ENCODE measurements at places on chromosomes 5 and 9. TPM values are rescaled to one million over a fixed set of nuclear protein-coding genes. Genes with fewer than 3 reads are reported as not detected.

DNA sequence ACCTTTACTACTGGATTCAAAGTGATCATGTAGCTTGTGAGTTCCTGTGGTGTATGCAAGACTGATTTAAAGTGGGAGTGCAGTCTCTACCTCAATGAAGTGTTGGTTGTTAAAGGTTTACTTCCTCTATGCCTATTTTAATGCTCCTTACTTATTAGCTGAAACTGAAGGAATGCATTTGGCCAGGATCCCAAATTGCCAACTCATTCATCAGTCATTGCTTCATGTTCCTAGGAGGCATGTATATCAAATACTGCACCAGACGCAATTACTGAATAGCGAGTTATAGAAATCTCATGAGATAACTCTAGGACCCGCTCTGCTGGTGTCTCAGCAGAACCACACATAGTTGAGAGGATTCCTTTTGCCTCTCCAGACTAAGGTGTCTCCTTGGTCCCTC, 143.0 kb upstream of the RPS23 start:
- DNase-seq: no peak

DNA sequence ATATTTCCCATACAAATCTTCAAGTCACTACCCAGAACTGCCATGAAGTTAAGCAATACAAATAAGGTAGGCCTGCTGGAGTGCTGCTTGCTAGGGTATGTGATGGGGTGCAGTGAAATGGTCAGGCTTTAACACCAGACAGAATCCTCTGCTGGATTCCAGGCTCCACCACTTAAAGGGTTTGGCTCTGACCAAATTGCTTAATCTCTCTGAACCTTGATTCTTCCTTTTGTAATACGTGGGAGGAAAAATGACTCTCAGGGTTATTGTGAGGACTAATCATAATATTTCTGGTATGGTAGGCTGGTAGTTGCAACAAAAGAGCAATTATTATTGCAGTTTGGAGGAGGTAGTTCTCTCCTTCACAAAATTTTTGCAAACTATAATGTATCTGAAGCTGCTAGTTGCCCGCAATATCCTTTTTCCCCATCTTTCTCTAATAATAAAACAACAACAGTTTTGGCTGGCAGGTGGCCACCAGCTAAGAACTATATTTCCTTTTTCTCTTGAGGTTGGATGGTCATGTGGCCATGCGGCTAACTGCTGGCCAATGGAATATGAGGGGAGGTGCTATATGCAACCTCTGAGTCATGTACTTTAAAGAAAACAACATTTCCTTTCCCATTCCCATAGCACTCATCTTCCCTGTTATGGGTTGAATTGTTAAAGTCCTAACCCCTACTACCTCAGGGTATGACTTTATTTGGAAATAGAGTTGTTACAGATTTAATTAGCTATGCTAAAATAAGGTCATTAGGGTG, 44.1 kb downstream of the CCL28 start:
- DNase-seq: no peak

- no peak for DNase-seq
Observed at GRCh38 chr9:123281659-123282350, 13.4 kb upstream of the STRBP start.

- no peak for DNase-seq
Observed at GRCh38 chr9:20914556-20914955, 116.9 kb downstream of the HACD4 start.

GRCh38 chr5:138000102-138000723, 32.7 kb downstream of the FAM13B start:
- DNase-seq: no peak

GRCh38 chr9:12856603-12857002, 81.8 kb downstream of the LURAP1L start:
- DNase-seq: no peak

- DNase-seq: peak; percentile 37
Observed at GRCh38 chr5:72268753-72269410, 51.2 kb downstream of the MRPS27 start.

DNA sequence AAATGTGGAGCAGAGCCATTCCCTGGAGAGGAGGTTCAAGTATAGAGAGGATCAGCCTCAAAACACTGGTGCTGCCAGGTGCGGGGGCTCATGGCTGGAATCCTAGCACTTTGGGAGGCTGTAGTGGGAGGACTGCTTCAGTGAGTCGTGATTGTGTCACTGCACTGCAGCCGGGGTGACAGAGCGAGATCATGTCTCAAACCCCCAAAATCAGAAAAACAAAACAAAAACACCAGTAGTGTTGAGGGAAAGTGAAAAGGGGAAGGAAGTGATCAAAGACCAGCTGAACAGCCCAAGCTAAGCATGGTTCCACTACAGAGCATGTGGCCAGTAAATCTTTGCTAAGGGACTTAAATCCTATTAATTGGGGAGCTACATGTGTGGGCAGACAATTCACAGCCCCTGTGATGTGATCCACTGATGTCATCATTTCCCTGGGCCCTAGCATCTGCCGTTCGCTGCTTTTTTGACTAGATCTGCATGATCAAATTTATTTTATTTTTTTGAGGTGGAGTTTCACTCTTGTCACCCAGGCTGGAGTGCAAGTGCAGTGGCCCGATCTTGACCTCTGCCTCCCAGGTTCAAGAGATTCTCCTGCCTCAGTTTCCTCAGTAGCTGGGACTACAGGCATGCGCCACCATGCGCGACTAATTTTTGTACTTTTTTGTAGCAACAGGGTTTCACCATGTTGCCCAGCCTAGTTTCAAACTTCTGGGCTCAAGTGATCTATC, 2.7 kb upstream of the PCBD2 start:
- DNase-seq: no peak

- no peak for DNase-seq
Observed at GRCh38 chr9:76297721-76298239, 96.4 kb downstream of the RFK start.

DNA sequence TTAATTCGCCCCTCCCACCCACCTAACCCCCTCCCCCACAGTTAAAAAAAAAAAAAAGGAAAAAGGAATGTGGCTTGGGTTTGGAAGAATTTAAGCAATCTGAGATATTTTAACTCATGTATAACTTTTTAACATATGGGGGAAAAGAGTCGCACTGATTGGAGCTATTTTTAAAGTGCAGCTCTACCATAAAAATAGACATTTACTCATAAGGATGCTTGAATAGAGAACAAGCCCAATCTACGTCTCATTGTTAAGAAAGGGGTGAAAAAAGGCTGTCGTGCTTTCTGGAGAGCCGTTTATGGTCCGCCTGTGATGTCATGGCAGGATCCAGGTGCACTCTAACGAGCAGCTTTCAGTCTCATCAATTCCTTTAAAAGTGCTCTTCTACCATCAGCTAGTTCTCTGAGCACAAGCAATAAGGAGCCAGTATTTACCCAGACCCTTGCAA, 142.4 kb downstream of the ELAVL2 start:
- DNase-seq: no peak

- DNase-seq: no peak
Observed at GRCh38 chr5:78896132-78896531, 89.0 kb downstream of the ARSB start.

- no peak for DNase-seq
Observed at GRCh38 chr5:112374356-112374755, 44.7 kb downstream of the EPB41L4A start.

DNA sequence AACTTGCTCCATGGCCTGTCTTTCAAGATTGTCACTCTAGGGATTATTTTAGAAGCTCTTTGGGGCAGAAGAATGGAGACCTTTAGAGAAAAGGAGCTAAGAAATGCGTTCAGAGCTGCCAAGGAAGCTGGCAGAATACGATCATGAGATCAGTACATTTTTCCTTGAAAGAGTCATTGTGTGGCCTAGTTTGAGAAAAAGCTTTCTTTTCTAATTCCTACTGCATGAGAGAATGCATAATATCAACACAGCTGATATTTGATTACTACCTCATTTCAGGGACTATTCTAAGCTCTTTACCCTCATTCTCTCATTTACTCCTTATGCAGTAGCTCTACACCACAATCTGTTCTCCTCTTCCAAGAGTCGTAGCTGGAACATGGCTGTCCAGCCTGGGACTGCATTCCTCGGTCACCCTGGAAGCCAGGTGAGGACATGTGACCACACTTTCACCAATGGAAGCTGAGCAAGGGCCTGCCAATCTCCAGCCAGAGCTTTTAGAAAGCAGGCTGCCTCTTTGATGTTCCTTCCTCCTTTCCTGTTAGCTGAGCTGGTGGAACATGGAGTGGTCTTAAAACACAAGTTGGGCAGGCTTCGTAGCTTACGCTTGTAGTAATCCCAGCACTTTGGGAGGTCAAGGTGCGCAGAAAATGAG, 99.3 kb upstream of the LHFPL2 start:
- DNase-seq: no peak

- no peak for DNase-seq
Observed at GRCh38 chr5:169772688-169773087, 135.6 kb downstream of the DOCK2 start.

- no peak for DNase-seq
Observed at GRCh38 chr5:88886252-88886651, 3.3 kb upstream of the MEF2C start.

DNA sequence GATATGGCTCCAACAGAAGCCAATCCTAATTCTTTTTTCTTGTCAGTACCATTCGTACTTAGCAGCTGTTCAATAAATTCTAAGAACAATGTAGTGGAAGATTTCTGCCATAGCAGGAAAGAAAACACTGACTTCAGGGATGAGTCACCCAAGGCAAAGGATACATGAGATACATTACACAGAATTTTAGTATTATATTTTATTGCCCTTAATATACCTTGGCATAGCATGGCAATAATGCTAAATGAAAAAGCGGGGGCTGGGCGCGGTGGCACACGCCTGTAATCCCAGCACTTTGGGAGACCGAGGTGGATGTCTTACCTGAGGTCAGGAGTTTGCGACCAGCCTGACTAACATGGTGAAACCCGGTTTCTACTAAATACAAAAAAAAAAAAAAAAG, 619.1 kb upstream of the DAB2 start:
- DNase-seq: no peak

DNA sequence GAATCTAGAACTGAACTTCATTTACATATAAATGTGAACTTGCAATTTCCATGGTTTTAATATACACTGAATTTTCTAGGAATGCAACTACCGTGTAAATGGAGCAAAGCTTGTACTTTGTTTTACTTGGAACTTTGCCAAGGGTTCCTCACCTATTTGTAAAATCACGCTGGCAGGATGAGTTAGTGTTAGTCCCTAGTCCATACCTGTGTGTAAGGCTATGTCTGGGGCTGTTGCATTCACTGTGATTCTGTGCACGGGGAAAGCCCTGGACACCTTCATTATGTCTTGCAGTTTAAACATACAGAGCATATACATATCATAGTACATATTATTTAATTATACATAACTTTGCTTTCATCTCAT, 119.9 kb downstream of the PAX5 start:
- no peak for DNase-seq

- DNase-seq: no peak
Observed at GRCh38 chr5:95134326-95134725, 150.6 kb downstream of the MCTP1 start.

- DNase-seq: no peak
Observed at GRCh38 chr9:26054600-26055520, 376.6 kb upstream of the TUSC1 start.

GRCh38 chr9:28624771-28625170, 1051.5 kb upstream of the C9orf72 start:
- no peak for DNase-seq

- no peak for DNase-seq
Observed at GRCh38 chr9:125119643-125120286, 23.6 kb downstream of the SCAI start.

- DNase-seq: no peak
Observed at GRCh38 chr5:16849775-16850174, 86.3 kb downstream of the MYO10 start.

- no peak for DNase-seq
Observed at GRCh38 chr5:135710045-135710675, 124.3 kb upstream of the SLC25A48 start.

- no peak for DNase-seq
Observed at GRCh38 chr5:122947772-122948171, 88.8 kb downstream of the PPIC start.

GRCh38 chr5:62689599-62690368, 111.2 kb downstream of the LRRC70 start:
- DNase-seq: no peak

DNA sequence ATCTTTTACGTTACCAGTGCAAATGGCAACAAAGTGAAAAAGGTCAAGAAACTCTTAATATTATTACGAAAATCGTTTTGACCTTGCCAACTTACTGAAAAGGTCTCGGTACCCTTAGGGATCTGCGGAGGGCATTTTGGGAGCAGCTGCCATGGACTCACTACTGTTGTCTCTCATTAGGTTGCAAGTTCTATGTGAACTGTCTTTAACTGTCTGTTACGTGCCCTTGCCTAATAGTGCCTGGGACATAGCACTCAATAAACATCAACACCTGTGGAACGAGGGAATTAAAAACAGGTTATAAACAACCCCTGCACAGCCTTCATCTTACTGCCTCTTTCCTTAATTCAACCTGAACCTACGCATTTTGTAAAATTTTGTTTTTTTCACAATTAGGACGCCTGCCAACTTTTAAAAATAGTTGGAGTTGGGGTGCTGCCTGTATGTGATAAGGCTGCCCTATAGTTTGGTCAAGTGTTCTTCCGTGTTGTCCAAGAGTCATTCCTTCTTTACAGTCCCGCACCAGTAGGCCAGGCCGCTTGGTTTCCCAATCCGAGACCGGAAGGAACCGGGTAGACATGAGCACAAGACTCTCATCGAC, 527 bp upstream of the SREK1 start:
- no peak for DNase-seq

DNA sequence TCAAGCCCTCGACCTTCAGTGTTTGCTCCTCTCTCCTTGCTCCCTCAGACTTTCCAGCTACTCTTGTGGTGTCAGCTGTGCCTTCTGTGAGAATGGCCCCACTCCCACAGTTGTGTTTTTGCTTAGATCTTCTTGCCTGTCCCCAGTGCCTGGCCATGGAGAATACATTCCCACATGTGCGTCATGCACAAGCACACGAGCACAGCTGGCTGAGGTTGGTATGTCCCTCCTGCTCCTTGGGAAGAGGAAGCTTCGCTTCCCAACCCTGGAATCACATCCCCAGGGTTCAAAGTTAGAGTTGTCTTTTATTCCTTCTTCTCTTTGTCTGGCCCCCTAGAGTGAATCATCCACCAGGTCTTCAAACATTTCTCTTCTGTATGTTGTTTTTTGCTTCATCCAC, 518.6 kb downstream of the CCDC171 start:
- DNase-seq: no peak

CA9 gene
- total RNA-seq: 0.31 TPM

FGFR4 gene
- total RNA-seq: 244 TPM

TMC1 gene
- not detected for total RNA-seq

GFPT2 gene
- 1.7 TPM for total RNA-seq

IL5 gene
- total RNA-seq: not detected

NTMT1 gene
- total RNA-seq: 25.9 TPM

SLC22A4 gene
- total RNA-seq: not detected

HNRNPAB gene
- 214 TPM for total RNA-seq

ADAMTS6 gene
- 13.0 TPM for total RNA-seq

CDC20B gene
- not detected for total RNA-seq

RGMB gene
- 24.4 TPM for total RNA-seq

HSPB3 gene
- not detected for total RNA-seq

LIFR gene
- 33.4 TPM for total RNA-seq

FOXD4L4 gene
- total RNA-seq: 0.19 TPM

CATSPER3 gene
- 1.3 TPM for total RNA-seq

UBTD2 gene
- 72.7 TPM for total RNA-seq

FOXD4 gene
- total RNA-seq: 0.50 TPM

AJM1 gene
- 5.1 TPM for total RNA-seq

PLAC8L1 gene
- 2.0 TPM for total RNA-seq

MYMK gene
- not detected for total RNA-seq

ALDH1B1 gene
- 32.1 TPM for total RNA-seq

ZNF462 gene
- total RNA-seq: 102 TPM
